ENCODE measurements at places on chromosomes 3 and 15. TPM values are rescaled to one million over a fixed set of nuclear protein-coding genes. Genes with fewer than 3 reads are reported as not detected.

The SLITRK3 gene
- 0.90 TPM for polyA plus RNA-seq

The HTR3E gene
- polyA plus RNA-seq: not detected

The CFAP44 gene
- polyA plus RNA-seq: 0.39 TPM

The HHATL gene
- polyA plus RNA-seq: not detected

The LYZL4 gene
- polyA plus RNA-seq: not detected

The TEX55 gene
- not detected for polyA plus RNA-seq

The SLC51A gene
- polyA plus RNA-seq: 6.7 TPM

The STARD9 gene
- polyA plus RNA-seq: 1.2 TPM

The CFAP92 gene
- 1.7 TPM for polyA plus RNA-seq

The PRKCD gene
- 12.5 TPM for polyA plus RNA-seq

The XXYLT1 gene
- 13.5 TPM for polyA plus RNA-seq

The OXTR gene
- 5.5 TPM for polyA plus RNA-seq

The JAGN1 gene
- 32.0 TPM for polyA plus RNA-seq

The PYGO1 gene
- 0.18 TPM for polyA plus RNA-seq

The SERINC4 gene
- not detected for polyA plus RNA-seq

The CHST2 gene
- polyA plus RNA-seq: 4.1 TPM

The ROPN1 gene
- not detected for polyA plus RNA-seq

The FOXB1 gene
- polyA plus RNA-seq: 5.4 TPM
